Thymus (tissue), 14 donors: ENCODE measurements at places on chromosomes 12 and 14.

DNA sequence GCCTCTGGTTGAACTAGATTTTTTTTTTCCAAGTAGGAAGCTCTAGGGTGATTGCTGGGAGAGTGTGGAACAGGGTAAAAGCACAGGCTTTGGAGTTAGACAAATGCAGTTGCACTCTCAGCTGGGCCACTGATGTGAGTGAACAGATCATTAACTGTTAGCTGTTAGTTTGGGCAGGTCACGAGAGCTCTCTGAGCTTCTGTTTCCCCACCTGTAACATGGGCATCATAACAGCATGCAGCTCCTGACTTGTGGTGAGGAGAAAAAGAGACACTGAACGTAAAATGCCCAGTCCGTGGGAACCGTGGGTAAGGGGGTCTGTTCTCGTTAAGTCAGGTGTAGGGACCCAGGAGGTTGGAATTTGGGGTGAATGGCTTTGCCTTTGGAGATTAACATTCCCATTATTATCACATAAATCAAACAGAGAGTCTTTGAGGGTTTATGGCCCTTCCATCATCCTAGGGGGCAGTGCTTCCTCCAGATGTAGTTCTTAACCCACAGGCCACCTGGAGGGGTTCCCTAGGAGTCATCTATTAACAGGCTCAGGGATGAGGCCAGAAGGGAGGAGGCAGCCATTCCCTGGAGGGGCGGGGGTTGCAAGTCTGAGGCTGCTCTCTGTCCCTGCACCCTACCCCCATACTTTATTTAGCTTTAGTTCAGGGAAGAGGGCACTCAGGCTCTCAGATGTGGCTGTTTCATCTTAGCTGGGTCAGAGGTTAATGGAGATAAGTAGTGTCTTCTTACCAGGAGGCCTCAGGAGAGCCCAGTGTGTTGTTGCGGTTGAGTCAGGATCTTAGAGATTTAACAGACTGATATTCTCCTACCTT lies 135.2 kb downstream of the DACT1 start:
- H3K4me3 ChIP-seq, result no peak overlapping the region
- H3K27ac ChIP-seq, result no peak overlapping the region
- DNase-seq, result no peak

GRCh38 chr12:24596768-24597388 lies 352.0 kb downstream of the BCAT1 start:
- no peaks in the 10 kb centered on the region for H3K36me3 ChIP-seq
- DNase-seq, result peak; percentile 19
- no peaks in the 10 kb centered on the region for H3K4me1 ChIP-seq
- no peak overlapping the region for H3K4me3 ChIP-seq
- H3K27me3 ChIP-seq, result no peaks in the 10 kb centered on the region
- no peak overlapping the region for H3K27ac ChIP-seq

GRCh38 chr12:46832130-46832704 lies 6.4 kb upstream of the SLC38A4 start:
- H3K36me3 ChIP-seq, result no peaks in the 10 kb centered on the region
- DNase-seq, result no peak
- peaks cover 6% of the 10 kb centered on the region for H3K4me1 ChIP-seq
- H3K27ac ChIP-seq, result no peak overlapping the region
- peaks cover 37% of the 10 kb centered on the region for H3K27me3 ChIP-seq

DNA sequence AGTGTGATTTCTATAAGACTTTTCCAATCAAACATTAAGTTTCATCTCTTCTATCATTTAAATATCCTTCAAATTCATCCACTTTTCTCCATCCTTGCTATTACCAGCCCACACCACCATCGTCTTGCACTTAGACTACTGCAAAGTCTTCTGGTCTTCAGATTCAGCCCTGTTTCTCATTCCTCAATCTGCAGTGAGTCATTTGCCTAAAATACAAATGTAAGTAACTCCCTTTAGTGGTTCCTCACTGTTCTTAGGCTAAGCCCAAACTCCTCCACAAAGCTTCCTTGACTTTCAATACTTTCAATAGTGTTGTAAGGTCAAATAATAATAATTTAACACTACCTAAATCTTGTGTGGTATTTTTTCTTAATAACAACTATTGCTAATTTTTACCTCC lies 83.3 kb downstream of the PLEKHG7 start:
- H3K27me3 ChIP-seq, result no peaks in the 10 kb centered on the region
- H3K27ac ChIP-seq, result no peak overlapping the region
- no peaks in the 10 kb centered on the region for H3K4me1 ChIP-seq
- DNase-seq, result no peak
- no peak overlapping the region for H3K4me3 ChIP-seq
- no peaks in the 10 kb centered on the region for H3K36me3 ChIP-seq

DNA sequence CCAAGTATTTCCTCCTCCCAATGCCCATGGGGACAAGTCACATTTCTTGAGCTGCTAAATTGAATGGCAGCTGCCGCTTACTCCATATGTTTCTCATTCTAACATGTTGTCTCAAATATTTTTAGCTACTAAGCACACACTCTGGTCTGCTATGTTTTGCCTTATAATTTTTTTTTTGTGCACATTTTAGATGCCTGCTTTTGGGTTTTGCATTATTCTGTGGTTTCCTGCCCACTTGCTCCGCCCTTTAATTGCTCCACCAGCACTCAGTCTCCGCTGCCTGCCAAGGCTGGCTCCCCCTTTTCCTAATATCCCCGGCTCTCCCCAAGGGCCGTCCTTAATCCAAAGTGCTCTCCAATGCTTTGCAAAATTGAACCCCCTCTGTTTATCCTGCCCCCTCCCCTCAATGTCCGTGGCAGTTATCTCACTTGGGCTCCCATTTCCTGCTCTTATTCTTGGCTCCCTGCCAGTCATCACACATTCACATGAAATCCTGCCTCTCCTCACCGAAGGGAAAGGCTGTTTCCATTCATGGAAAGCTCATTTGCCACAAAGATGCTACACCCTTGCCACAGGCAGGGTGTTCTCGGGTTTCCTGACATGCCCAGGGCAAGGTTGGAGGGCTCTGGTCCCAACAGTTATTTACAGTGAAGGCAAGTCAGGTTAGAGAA lies 79.4 kb downstream of the C12orf75 start:
- H3K36me3 ChIP-seq, result no peaks in the 10 kb centered on the region
- no peak for DNase-seq
- H3K27me3 ChIP-seq, result no peaks in the 10 kb centered on the region
- peaks cover 5% of the 10 kb centered on the region for H3K4me1 ChIP-seq
- H3K27ac ChIP-seq, result no peak overlapping the region

DNA sequence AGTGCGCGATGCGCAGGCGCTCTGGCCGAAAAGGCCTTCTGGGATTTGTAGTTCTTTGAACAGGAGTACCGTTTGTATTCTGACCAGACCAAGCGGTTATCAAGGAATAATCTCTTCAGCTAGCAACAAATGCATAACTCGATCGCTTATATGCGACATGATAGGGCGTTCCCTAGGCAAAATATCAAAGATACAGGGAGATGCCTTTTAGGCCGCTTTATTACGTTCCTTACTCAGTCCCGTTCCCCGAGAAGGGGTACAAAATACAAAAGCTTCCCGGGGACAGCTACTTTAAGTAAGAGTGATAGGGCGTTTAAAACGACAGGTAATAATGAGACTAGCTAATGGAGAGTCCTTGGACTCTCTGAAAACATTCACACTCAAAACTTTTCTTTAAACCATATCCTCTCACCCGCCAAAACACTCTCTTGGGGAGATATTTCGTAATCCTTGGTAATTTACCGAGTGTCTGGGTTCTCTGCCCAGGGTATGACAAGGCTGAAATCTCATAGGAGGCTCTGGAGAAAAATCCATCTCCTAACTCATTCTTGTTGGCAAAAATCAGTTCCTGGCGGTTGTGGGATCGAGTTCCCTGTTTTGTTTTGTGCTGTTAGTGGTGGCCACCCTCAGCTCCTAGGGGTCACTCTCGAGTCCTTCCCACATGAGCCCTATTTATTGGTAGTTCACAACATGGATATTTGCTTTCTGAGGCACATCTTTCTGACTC lies 412 bp upstream of the SNW1 start:
- H3K27ac ChIP-seq, result no peak overlapping the region
- H3K4me3 ChIP-seq, result peak overlapping the region; percentile 97
- H3K4me1 ChIP-seq, result peaks cover 8% of the 10 kb centered on the region
- H3K36me3 ChIP-seq, result no peaks in the 10 kb centered on the region

GRCh38 chr14:101217080-101217463 lies 313.6 kb upstream of the RTL1 start:
- no peaks in the 10 kb centered on the region for H3K27me3 ChIP-seq
- H3K4me3 ChIP-seq, result no peak overlapping the region
- no peaks in the 10 kb centered on the region for H3K4me1 ChIP-seq
- no peak for DNase-seq
- no peaks in the 10 kb centered on the region for H3K36me3 ChIP-seq

- no peaks in the 10 kb centered on the region for H3K27me3 ChIP-seq
- H3K4me3 ChIP-seq, result no peak overlapping the region
- no peaks in the 10 kb centered on the region for H3K36me3 ChIP-seq
- H3K4me1 ChIP-seq, result no peaks in the 10 kb centered on the region
- no peak for DNase-seq
- no peak overlapping the region for H3K27ac ChIP-seq
Observed at GRCh38 chr12:18849761-18850160, 111.8 kb downstream of the CAPZA3 start.

GRCh38 chr14:53260286-53260685 lies 107.2 kb upstream of the DDHD1 start:
- DNase-seq, result no peak
- no peak overlapping the region for H3K27ac ChIP-seq
- H3K4me3 ChIP-seq, result no peak overlapping the region
- no peaks in the 10 kb centered on the region for H3K4me1 ChIP-seq
- no peaks in the 10 kb centered on the region for H3K36me3 ChIP-seq
- no peaks in the 10 kb centered on the region for H3K27me3 ChIP-seq

DNA sequence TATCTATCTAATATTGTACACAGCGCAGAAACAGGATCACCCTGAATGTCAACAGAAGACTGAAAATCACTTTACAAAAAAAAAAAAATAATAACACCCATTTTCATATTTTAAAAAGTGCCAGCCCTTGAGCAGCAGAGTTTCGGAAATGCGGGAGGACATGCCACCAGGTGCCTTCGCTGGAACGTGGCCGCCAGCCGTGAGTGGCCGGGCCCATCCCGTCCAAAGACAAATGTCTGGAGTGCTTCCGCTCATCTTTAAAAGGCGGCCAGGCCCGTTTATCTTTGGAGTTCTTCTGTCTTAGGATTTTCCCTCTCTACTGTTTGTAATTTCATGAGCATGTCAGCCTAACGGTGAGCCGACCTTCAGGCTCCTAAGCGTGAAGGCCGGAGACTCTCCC lies 43.5 kb downstream of the LRTM2 start:
- DNase-seq, result no peak
- no peaks in the 10 kb centered on the region for H3K36me3 ChIP-seq
- H3K4me3 ChIP-seq, result no peak overlapping the region
- H3K27ac ChIP-seq, result no peak overlapping the region

DNA sequence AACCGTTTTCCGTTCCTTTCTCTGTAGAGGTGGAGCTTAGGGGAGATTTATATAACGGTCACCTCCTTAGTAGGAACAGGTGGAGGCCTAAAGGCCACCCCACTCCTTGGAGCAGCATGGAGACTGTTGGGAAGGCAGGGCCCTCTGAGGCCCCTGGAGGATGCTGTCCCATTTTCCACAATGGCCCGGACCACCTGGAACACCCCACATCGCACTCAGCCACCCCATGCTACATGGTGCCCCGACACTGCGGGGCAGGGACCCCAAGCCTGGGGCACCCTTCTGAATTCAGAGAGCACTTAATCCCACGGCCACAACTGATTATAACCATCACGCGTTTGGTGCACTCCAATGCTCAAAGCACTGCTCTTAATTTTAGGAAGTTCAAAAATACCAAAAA lies 41.4 kb downstream of the C14orf132 start:
- peaks cover 3% of the 10 kb centered on the region for H3K27me3 ChIP-seq
- no peaks in the 10 kb centered on the region for H3K4me1 ChIP-seq
- H3K36me3 ChIP-seq, result no peaks in the 10 kb centered on the region
- H3K27ac ChIP-seq, result no peak overlapping the region

DNA sequence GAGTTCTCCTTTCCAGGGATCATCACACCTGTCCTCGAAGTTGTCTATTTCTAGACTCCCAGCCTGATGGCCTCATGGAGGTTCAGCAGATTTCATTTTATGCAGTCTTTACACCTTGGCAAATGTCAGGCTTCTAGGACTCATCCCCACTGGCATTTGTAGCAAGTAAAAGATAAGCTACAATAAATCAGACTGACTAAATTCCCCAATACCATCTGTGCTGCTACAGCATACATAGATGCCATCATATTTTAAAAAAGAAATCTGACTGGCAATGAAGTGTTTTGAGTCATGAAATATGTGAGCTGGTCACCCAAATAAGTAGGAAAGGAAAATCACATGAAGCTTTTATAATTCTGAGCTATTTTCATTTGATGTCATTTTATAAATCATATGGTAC lies 55.3 kb downstream of the KCNC2 start:
- H3K27ac ChIP-seq, result no peak overlapping the region
- no peak for DNase-seq
- no peaks in the 10 kb centered on the region for H3K4me1 ChIP-seq
- H3K27me3 ChIP-seq, result no peaks in the 10 kb centered on the region

GRCh38 chr12:8011331-8011730 lies 21.2 kb upstream of the FOXJ2 start:
- no peak overlapping the region for H3K27ac ChIP-seq
- DNase-seq, result no peak
- no peak overlapping the region for H3K4me3 ChIP-seq
- no peaks in the 10 kb centered on the region for H3K36me3 ChIP-seq

DNA sequence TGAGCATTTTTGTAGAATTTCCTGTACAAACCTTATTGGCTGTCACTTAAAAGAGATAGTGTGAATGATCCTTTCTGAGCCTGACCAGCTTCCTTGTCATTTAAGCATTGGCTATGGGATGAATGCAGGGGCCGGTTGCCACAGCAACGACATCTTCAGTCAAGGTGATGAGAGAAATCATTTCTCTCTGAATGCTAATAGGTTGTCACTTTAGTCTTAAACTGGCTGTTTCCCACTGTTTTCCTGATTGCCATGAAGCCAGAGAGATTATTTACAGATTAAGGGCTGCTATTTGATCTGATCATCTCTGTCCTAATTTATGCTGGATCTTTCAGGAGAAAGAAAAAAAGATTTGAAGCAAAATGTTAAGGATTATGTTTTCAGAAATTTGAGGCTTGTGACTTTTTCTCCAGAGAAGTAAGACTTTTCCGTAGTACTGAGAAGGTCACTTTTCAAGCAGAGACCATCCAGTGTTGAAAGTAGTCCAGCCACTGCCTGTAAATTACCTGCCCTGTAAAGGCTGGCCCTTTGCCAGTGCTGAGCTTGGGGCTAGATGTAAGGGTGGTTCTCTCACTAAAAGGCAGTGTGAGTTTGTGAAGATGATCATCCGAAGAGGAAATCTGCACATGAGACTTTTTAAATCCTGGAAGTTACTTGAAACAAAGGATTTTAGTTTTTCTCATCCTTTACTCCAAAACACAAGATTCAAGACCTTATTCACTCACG lies 235.6 kb downstream of the DACT1 start:
- no peak for DNase-seq
- H3K27ac ChIP-seq, result no peak overlapping the region
- no peaks in the 10 kb centered on the region for H3K36me3 ChIP-seq
- no peaks in the 10 kb centered on the region for H3K27me3 ChIP-seq
- no peak overlapping the region for H3K4me3 ChIP-seq
- no peaks in the 10 kb centered on the region for H3K4me1 ChIP-seq

DNA sequence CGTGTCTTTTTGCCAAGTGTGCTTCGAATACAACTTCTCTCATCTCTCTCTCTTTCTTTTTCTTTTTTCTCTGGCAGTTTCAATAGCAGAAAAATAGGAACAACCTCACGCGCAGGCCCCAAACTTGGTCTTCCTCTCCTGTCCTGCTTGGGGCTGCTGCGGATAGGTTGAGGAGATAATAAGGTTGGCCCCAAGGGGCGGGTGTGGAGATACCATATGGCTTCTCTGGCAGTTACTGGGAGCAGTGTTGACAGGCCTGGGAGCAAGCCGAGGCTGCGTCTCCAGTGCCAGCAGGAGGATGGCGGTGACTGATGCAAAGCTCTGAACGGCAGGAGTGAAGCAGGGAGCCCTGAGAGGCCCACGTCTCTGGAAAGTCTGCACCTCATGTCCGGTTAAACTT lies 89.5 kb upstream of the MANSC4 start:
- no peaks in the 10 kb centered on the region for H3K27me3 ChIP-seq
- no peak for DNase-seq
- no peak overlapping the region for H3K4me3 ChIP-seq
- no peaks in the 10 kb centered on the region for H3K4me1 ChIP-seq
